Cardiac fibroblast (primary cell): ENCODE measurements at places on chromosomes 4 and X.

DNA sequence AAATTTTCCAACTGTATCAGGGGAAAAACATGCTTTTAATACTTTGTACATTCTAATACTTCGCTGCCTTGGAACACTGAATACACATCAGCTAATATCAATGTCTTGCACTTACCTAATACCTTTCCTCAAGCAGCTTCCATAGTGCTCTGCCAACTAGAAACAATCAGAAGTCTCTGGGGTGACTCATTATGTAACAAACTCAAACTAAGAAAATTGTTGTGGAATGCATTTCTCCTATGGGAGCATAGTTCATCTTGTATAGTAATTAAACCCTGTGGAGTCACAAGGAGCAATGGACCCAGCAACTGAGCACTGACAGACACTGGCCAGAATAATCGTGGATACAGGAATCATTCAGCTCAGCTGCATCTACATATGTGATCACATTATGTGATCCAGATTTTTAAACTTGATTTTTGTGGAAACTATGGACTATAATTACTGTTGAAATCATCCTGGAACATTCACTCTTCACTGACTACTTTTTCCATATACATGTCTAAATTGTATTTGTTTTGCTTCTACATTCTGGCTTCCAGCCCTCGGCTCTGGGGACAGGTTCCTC, 496.9 kb downstream of the TMA16 start:
- DNase-seq = no peak

- no peak for DNase-seq
Measured at GRCh38 chr4:182068920-182069319, 174.3 kb upstream of the TENM3 start.

DNA sequence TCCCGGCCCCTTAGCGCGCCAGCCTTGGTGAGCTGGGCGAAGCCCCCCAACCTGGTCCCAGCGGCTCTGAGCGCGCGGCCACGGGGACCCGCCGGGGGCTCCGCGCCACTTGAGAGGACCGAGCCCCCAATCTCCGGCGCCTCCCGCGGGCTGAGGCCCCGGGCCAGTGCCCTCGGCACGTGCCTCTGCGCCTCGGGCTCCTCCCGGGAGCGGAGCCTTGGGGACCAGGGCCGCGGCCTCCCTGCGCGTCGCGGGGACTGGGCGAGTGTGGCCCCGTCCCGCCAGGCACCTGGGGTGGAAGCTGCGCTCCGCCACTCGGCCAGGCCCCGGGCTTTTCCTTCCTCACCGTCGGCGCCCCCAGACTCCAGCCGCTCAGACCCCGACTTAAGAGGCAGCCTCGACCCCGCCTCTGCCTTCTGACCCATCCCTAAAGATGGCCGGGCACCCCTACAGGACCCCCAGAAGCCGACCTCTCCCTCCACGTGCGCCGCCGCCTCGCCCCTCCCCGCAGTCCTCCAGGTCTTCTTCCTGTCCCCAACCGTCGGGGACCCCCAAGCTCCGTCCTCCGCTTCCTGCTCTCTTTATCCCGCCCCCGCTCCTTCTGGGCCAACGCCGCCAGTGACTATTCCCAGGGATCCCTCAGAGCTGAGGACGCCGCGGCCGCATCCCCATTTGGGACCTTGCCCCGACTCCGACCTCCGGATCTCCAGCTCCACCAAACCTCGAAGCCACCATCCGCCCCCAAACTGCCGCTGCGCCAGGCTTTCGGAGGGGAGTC, 752 bp downstream of the ERAS start:
- DNase-seq = no peak

- no peak for DNase-seq
Measured at GRCh38 chrX:80098038-80098437, 83.5 kb downstream of the TBX22 start.

DNA sequence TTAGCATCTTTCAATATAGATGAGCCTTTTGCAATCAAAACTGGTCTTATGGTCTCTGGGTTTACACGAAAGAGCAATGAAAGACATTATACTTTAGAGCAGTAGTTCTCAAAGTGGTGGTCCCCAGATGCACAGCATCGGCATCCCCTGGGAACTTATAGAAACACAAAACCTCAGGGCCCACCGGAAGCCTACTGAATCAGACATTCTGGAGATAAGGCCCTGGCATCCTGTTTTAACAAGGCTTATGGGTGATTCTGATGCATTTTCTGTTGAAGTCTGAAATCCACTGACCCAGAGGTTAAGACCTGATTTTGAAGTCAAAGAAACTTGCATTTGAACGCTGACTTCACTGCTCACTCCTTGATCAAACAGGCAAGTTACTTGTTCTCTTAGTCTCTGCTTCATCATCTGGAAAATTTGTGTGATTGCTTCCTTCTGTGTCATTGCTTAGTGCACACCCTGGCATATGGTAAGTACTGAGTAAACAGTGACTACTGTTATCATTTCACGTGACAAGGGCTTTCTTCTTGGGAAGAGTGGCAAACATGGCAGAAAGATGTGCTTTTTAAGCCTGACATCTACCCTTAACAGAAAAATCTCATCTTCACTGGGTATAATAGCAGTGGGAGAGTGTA, 14.5 kb downstream of the CHRNA9 start:
- DNase-seq = no peak
